ENCODE measurements at places on chromosomes 7 and 10.

DNA sequence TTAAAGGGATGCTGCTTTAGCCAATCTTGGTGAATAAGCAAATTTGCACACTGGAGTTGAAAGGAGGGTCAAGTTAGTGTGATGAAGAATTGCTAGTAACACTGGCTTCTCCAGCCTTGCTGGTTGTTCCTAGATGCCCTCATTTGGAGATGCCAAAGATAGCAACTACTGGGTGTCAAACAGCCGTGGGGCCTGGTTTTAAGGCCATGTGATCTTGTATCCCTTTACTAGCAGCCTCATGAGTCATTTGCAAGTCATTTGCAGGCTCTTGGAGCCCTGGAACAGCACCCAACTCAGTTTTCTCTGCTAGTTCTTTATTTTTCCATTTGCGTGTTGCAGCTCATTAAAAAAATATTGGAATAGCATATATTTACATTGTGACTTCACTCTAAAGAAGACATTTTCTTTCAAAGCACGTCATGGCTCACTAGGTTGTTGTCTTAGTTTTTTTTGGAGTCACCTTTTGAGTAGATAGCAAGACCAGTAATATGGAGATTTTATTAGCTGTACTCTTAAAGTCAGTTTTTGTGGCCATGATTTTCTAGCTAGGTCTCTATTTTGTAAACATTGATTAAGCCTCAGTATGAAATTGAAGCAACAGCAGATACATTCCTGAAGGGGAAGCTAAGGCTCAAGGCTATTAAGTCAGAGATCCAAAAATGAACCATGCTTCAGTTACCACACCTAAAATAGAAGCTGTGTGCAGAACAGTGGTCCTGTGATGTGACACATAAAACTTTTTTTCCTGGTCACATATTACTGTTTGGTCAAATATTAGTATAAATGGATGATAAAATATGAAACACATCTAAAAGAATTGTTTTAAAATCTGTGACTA lies 1.3 kb downstream of the LSMEM1 start:
- peak; percentile 95 for DNase-seq

- peak; percentile 85 for DNase-seq
Measured at GRCh38 chr10:33015761-33016547, 57.9 kb upstream of the ITGB1 start.

DNA sequence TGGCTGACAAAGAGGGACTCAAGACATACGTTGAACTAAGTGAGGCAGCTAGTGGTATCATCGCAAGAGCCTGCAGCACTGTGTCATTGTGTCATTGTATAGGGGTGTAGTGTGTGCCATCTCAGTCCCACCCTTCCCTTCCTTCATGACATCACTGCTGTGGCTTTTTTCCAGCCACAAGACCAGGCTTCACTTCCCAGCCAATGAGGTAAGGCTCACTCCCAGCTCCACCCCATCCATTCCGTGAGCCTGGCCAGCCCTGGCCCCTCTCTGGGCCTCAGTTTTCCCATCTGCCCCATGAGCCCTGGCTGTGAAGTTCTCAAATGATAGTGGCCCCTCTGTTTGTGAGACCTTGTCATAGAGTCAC lies 134.3 kb upstream of the ZMIZ1 start:
- DNase-seq, result no peak

DNA sequence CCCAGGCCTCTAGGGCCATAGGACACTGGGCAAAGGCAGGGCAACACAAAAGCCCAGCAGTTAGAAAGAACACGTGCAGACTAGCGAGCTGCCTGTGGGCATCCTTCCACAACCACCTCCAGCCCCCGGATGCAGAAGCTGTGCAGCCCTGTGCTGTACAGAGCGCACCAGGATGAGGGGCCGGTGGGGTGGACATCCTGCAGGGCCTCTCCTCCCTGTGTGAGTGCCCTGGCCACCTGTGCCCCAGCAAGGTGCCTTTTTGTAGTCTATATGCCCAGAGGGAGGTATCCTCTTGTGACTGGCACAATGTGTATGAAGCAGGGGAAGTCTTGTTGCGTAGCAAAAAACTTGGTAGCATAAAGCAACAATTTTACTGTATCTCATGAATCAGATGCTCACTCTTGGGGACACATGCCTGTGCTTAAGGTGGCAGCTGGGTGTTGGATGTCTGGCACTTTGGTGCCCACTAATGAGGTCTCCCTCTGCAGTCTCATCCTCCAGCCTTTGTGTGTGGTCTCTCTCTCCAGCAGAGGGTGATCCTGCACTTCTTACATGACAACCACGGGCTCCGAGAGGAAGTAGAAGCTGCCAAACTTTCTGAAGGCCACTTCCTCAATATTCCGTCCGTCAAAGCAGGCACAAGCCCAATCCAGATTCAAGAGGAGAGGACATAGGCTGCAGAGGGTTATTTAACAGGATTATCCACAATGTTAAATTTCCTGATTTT lies 8.7 kb downstream of the NCAPG2 start:
- peak; percentile 83 for DNase-seq

GRCh38 chr7:47710201-47710935 lies 128.5 kb upstream of the TNS3 start:
- no peak for DNase-seq

- DNase-seq, result no peak
Measured at GRCh38 chr10:78727728-78728127, 341.0 kb upstream of the ZMIZ1 start.

GRCh38 chr10:43212043-43212721 lies 54.7 kb downstream of the RASGEF1A start:
- DNase-seq, result no peak

DNA sequence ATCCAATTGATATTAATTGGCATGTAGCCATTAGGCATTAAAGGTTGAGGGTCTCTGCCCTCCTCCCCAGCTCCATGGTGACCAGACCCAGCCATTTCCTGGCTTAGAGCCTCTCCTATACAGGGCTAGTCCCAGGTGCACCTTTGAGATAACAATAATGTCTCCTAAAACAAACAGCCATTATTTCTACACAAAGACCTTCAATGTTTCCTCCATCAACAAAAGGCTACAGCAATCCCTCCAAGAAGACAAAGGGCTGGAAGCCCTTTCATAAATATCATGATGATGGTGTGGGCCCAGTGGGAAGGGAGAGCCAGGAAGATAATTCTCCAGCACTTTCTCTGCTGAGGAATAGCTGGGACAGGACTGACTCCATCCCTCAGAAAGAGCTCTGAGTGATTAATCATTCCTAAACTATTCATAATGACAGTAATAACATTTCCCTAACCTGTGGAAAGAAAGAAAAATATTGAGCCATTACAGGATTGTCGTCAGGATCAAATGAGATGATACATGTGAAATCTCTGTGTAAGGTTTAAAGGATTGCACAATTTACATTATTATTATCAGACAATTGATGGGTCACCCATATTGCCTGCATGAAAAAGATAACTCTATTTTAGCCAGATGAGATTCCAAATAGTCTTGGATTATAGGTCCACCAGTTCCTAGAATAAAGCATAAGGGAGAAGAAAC lies 10.2 kb downstream of the PKD2L1 start:
- DNase-seq, result no peak

GRCh38 chr10:33304423-33305225 lies 29.8 kb downstream of the NRP1 start:
- no peak for DNase-seq

GRCh38 chr10:111732166-111732785 lies 451.3 kb downstream of the GPAM start:
- no peak for DNase-seq

DNA sequence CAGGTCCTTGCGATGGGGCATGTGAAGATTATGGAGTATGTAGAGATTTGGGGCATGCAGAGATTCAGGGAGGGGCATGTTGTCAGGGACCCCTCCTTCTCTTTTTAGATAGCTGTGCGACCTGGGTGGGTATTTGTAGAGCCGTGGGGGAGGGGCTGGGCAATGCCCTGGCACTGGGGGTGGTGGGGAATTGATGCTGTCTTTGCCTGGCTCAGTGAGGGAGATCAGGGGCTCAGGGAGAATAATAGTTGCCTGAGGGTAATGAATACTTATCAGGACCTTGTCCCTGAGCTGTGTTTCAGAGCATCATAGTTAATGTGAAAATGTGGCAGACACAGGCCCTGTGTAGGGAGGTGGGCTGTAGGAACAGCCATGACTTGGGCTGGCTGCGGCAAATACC lies 3.5 kb downstream of the RAMP3 start:
- no peak for DNase-seq

GRCh38 chr10:132172091-132173066 lies 14.4 kb upstream of the DPYSL4 start:
- no peak for DNase-seq

GRCh38 chr10:59692113-59692512 lies 17.5 kb downstream of the SLC16A9 start:
- no peak for DNase-seq

DNA sequence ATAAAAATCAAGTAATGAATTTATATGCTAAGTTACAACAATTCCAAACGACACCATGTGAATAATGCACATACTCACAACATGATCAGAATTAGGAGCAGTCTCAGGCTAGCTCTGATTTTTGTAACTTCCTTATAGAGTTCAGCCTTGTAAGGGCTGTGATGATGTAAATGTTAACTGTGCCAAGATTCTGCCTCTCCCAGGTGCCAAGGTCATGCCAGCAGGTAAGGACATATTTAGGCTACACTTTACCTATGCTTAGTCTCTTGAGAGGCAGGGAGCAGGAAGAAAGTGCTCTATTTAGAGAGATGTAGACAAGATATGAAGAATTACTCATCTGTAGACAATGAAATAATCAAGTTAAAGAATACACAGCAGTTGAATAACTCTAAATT lies 53.6 kb upstream of the AGR3 start:
- DNase-seq, result no peak

DNA sequence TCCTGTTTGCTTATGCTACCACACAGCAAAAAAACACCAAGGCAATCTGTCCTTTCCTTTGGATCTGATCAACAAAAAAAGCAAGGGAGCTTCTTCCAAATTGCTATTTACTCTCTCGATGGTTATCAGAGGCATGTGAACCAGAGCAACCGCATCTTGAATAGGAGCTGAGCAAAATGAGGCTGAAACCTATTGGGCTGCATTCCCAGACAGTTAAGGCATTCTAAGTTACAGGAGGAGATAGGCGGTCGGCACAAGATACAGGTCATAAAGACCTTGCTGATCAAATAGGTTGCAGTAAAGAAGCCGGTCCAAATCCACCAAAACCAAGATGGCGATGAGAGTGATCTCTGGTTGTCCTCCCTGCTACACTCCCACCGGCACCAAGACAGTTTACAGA lies 76.8 kb upstream of the FRMD4A start:
- DNase-seq, result no peak

DNA sequence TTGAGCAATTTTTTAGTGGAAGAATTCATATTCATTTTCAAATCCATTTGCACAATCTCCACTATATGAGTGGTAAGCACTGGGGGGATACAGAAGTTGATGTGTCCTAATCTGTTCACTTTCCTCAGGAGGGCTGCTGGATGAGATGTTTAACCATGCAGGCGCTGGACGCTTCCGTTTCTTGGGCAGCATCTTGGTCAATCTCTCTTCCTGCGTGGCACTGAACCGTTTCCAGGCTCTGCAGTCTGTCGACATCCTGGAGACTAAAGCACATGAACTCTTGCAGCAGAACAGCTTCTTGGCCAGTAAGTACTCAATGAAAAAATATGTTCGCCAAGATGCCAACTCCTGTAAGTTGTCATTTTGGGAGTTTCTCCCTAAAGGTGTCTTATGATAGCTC lies 179.3 kb downstream of the ABCA13 start:
- DNase-seq, result no peak

DNA sequence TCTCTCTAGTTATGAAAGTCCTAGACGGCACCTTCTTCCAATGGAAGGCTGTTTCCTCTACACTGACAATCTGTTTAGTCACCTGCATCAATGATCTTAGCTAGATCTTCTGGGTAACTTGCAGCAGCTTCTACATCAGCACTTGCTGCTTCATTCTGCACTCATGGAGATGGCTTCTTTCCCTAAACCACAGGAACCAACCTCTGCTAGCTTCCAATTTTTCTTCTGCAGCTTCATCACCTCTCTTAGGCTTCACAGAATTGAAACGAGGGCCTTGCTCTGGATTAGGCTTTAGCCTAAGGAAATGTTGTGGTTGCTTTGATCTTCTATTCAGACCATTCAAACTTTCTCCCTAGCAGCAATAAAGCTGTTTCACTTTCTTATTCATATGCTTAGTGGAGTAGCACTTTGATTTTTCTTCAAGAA lies 24.6 kb downstream of the NAMPT start:
- DNase-seq, result no peak

- no peak for DNase-seq
Measured at GRCh38 chr10:90133606-90134005, 432.2 kb downstream of the KIF20B start.

- DNase-seq, result no peak
Measured at GRCh38 chr10:28679581-28680357, 2.4 kb downstream of the BAMBI start.

- no peak for DNase-seq
Measured at GRCh38 chr10:66714741-66715140, 211.1 kb upstream of the LRRTM3 start.

DNA sequence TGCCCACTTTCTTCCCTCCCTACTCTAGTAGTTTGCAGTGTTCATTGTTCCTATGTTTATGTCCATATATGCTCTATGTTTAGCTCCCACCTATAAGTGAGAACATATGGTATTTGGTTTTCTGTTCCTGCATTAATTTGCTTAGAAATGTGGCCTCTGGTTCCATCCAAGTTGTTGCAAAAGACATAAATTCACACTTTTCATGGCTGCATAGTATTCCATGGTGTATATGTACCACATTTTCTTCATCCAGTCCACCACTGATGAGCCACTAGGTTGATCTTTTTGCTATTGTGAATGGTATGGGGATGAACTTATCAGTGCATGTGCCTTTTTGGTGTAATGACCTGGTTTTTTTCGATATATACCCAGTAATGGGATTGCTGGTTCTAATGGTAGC lies 1089.1 kb downstream of the GRM8 start:
- DNase-seq, result no peak

GRCh38 chr10:1358860-1359625 lies 302.9 kb downstream of the WDR37 start:
- no peak for DNase-seq

- DNase-seq, result no peak
Measured at GRCh38 chr7:110470420-110470819, 620.5 kb upstream of the LRRN3 start.

DNA sequence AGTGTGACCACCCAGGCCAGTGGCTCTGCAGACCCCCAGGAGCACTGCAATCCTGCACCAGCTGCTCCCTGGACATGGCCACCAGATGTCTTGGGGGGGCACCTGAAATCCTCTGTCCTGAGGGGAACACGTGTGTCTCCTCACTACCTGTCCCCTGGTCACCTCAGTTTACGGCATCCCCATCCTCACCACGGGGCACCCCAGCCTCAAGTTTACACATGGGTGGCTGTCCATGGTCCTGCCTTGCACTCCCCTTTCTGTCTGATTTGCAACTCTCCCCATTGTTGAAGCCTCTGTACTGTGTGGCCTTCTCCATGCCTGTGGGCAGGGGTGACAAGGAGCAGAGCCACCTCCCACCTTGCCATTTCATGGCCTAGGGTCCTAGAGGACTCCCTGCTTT lies 67.2 kb downstream of the RAMP3 start:
- no peak for DNase-seq

GRCh38 chr10:123869020-123869414 lies 22.6 kb downstream of the CPXM2 start:
- DNase-seq, result no peak

- DNase-seq, result no peak
Measured at GRCh38 chr10:63286340-63286739, 153.2 kb downstream of the NRBF2 start.

- DNase-seq, result peak; percentile 59
Measured at GRCh38 chr7:55128693-55129394, 110.0 kb downstream of the EGFR start.

GRCh38 chr7:86926732-86927131 lies 132.7 kb downstream of the ELAPOR2 start:
- peak; percentile 47 for DNase-seq

Measured in brain microvascular endothelial cell (primary cell).